ENCODE measurements at places on chromosomes 11 and 22.

DNA sequence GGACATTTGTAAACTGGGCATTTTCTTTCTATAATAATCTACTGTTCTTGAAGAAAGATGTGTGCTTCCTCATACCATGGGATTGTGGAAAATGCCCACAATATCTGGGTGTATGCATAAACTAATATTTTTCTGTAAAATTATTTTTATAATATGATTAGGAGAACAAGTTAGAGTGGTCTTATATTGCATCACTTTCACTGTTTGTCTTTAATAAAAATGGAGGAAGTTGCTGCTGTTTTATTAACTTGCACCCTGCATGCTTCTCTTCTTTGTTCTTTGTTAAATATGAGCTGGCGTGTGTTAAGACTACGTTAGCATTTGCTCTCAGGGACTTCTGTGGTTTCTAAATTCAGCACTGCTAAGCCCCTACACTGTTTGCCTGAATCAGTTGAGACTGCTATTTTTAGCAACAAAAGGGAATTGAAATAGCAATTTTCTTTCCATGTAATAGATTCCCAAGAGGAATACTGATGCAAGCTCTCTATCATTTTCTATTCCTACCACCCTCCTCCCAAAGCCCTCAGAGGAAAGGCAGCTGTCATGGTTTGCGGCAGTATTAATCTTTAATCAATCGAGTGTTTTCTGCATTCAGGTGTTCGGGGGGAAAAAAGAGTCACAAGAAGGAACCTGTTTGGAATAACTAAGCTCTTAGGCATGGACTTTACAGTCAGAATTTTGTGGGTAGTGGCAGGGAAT, 56.1 kb downstream of the HSD17B12 start:
- no peak for DNase-seq

GRCh38 chr11:125357551-125357950, 138.5 kb downstream of the FEZ1 start:
- DNase-seq, result no peak

GRCh38 chr11:92967867-92968266, 1.6 kb upstream of the MTNR1B start:
- DNase-seq, result no peak

DNA sequence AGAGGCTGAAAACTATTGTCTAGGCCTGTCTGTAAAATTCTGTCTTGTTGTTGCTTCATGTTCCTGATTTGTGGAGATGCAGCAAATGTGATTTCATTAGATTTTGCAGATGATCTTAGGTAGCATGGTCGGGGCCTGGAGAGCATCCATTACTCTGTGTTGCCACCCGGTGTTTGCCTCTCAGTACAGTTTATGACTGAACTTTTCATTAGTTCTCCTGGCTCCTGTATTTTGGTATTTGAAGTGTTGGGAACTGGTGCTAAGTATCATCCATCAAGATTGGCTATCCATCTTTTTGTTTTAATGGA, 7.7 kb downstream of the YWHAH start:
- DNase-seq, result no peak

DNA sequence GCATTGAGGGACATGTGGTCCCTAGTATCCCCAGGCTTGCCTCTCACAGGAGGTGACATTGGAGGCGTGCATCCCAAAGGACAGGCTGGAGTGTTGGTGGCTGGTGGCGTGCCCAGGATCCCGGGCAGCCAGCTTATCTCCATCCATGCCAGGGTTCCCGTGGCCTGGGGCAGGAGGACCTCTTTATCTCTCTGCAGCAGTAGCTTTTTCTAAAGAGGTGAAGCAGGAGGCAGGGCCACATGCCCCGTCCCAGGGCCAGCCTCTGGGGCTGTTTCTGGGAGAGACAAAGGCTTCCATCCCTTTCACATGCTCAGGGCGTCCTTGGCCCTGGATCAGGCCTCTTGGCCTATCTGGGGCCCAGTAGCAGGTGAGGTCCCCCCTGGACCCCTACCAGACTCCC, 19.7 kb downstream of the PARVG start:
- DNase-seq, result no peak

DNA sequence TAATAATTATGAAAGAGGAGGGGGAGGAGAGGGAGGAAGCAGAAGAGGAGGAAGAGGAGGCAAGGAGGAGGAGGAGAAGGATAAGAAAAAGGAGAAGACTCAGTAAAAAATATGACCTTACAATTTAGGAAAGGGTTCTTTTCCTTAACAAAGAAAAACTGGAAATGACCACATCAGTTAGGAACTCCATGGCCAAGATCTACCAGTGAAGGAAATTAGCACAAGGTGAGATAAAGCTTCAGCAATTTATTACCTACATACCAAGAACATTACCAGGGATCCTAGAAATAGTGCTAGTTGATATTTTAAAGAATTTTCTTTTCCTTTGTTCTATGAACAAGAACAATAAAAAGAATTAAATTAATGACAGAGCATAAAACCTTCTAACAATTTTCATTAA, 172.7 kb downstream of the LRRC4C start:
- DNase-seq, result no peak

GRCh38 chr11:112844517-112844916, 116.7 kb upstream of the NCAM1 start:
- no peak for DNase-seq

DNA sequence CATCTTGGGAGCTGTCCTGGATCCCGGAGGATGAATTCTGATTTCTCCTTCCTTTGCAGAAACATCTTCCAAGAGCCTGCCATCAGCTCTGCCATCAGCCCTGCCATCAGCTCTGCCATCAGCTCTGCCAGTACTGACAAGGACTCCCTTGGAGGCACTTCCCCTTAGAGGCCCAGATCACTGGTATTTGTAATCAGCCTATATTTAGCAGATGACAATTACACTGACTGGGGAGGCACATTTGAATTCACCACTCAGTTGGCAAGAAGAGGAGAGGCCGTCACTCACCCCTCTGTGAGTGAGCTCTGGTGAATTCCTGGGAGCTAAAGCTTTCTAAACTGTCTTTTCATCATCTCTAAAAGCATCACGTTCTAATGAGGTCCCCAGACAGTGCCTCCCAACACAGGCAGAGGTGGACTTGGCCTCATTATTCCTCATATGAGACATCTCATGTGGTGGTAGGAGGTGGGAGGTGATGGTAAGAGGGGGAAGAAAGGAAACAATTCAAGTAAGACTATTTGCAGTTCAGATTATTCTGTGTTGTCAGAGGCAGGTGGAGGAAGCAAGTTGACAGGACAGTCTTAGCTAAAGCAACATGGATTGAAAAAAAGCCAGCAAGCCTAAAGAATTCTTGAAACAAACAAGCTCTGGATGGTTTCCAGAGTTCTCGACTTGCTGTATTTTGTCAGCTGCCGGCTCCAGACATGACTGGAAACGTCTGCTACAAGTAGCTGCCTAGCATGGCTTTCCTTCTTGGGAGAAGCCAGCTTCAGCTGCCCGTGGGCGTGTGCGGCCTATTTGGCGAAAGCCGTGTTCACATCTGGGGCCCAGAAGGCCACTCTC, 771.7 kb downstream of the TBC1D22A start:
- DNase-seq, result no peak

GRCh38 chr11:102560555-102561011, 30.0 kb upstream of the MMP7 start:
- no peak for DNase-seq

DNA sequence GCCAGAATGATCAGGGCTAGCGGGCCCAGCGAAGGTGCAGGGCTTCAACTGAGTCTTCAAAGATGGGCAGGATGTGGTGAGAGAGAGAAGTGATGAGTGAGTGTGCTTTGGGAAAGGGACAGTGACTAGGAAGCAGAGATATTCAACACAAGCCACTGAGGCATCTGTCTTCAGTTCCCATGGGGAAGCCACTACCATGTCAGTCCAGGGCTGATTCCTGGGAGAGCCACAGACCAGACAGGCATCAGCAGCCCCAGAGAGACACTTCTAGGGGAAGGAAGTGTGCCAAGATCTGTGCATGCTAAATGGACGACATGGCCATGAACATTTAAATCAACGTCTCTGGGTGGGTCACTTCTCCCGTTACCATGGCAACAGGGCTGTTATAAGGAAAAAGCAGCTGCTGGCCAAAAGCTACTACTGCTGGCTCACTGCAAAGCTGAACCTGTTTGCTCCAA, 28.5 kb downstream of the P4HA3 start:
- no peak for DNase-seq

DNA sequence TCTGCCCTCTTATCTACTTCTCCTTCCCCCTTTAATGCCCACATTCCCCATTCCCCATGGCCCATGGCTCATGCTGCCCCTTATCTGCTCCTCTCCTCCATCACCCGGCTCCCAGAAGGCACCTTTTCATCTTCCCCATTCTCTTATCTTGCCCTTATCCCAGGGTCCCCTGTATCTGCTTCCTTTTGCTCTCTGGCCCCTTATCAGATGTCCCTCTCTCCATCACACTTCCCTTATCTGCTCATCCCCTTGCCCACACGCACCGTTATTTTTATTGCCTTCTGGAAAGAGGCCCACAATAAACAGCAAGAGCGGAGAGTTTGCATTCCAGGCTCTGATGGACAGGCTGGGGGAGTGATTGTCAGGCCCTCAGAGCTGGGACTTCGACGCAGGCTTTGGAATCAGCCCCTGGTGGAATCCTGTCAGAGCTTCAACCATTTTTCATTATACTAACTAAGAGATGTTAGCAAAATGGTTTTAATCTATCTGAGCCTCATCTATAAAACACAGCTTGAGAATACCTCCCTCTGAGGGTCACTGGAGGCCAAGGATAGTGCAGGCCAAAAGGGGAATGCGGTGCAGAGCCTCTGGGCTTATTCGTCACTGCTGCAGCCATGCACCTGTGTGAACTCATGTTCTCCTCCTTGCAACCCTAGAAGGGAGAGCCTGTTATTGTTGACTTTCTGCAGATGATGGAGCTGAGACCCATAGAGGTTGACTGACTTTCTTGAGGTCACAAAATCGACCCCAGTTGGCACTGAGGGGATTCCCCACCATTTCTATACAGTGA, 37.0 kb upstream of the LRRC55 start:
- no peak for DNase-seq

GRCh38 chr11:417652-418342, 3.0 kb upstream of the SIGIRR start:
- DNase-seq, result peak; percentile 6

DNA sequence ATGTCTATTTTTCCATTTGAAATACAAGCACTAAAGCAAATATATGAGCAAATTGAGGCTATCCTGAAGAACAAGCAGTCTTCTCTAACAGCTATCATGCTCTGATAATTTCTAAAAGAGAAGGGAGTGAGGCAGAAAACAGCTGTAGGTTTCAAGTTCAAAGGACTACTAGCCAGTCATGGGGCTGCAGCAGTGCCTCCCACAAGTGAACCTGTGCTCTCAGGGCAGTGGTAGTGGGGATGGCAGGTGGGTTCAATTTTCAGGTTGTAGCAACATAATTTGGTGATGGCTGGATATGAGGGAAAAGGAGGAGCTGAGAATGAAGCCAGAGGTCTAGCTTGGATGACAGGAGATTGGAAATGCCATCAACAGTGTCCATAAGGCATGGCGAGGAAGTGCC, 93.5 kb upstream of the ARHGAP20 start:
- no peak for DNase-seq

DNA sequence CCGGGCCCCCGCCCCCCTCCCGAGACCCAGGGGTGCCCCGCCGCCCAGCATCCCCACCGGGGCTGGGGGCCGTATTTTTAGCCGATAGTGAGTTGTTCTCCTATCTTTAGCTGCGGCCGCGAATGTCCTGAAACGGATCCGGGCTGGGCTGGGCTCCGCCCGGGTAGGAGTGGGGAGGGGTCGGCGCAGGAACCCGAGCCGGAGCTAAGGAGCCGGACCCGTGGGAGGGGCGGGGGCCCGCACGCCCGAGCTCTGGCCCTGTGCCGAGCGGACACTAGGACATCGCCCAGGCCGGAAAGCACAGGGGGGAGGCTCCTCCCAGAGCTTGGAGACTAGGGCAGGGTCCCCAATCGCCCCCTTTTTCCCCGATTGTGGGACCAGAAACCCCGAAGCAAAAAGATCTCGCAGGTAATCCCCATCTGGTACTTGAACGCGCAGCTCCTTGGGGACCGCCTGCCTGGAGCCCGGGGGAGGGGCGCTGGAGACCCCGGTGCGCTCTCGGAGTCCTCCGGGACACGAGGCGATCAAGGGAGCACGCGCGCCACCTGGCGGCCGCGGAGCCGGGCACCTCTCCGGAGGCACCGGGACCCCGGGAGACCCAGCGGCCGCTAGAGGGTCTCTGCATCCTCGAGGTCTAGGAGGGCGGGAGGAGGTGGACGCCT, 669 bp downstream of the CDC42EP2 start:
- DNase-seq, result peak; percentile 92

- no peak for DNase-seq
Observed at GRCh38 chr22:37662039-37662438, 3.5 kb downstream of the PDXP start.

DNA sequence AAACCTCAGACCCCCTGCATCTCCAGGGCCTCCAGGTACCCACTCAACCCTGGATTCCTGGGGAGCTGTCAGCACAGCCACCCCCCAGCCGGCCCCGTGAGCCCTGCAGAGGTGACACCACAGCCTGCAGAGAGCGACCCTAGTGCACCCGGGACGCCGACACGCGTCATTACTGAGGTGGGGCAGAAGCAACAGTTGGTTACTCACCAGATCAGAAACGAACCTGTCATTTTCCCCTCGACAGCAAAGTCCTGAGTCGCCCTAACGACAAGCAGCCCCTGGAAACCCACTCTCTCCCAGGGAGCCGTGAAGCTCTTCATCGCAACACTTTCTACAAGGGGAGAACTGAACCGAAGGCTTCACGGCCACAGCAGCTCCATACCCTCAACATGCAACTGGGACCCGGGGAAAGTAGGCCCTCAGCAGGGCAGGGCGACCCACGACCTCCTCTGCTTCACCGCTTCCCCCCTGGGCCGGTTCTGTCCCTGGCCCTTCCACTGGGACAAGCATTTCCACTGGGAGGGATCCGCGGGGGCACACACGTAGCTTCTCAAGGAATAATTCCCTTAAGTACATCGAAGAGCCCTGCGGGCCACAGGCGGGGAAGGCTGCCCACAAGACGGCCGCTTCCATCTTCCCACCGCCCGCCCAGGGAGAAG, 1.6 kb downstream of the BRD1 start:
- DNase-seq, result peak; percentile 74

DNA sequence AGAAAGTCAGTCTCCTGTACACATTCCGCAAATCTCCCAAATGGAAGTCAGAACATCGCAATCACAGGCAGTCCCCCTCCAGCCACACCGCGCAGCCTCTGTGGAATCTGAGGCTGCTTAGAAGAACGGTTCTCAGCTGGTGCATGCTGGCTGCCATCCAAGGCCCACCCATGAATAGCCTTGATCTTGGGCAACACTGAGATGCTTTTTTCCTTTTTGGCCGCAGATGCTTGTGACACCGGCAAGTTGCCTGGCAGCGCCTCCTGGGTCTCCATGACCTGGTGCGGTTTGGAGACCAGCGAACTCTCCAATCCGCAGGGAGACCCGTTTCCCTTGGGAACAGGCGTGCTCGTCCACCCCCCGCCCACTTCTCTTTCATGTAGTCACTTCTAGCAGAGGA, 26.3 kb upstream of the PHF21B start:
- DNase-seq, result no peak

DNA sequence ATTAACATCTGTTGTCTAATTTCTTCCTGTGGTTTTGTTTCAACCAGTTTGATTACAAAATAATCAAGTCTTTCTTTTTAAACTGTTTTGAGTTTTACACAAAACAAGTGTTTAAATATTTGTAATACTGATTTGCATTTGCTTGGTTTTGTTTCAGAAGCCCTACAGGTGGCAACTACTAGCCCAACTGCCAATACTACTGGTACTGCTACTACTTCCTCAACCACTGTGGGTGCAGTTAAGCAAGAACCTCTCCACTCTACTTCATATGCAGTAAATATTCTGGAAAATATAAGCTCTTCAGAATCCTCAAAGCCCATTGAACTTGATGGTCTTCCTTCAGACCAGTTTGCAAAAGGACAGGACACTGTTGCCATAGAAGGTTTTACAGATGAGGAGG, 61.1 kb downstream of the QSER1 start:
- no peak for DNase-seq

- DNase-seq, result no peak
Observed at GRCh38 chr11:1782831-1783724, 19.4 kb upstream of the CTSD start.

Measured in stimulated activated naive CD8-positive, alpha-beta T cell treated with anti-CD3 and anti-CD28 coated beads, Interleukin-15, Interleukin-2, amounts not matched to agents 100 U/mL and 50 U/mL, for 24 hours (primary cell).